Stimulated activated CD8-positive, alpha-beta memory T cell treated with anti-CD3 and anti-CD28 coated beads, Interleukin-2, amount 100 ng/mL, for 1 hour (primary cell): ENCODE measurements at places on chromosomes 5 and 9.

- no peak for DNase-seq
Observed at GRCh38 chr5:155575861-155576260, 562.3 kb downstream of the KIF4B start.

DNA sequence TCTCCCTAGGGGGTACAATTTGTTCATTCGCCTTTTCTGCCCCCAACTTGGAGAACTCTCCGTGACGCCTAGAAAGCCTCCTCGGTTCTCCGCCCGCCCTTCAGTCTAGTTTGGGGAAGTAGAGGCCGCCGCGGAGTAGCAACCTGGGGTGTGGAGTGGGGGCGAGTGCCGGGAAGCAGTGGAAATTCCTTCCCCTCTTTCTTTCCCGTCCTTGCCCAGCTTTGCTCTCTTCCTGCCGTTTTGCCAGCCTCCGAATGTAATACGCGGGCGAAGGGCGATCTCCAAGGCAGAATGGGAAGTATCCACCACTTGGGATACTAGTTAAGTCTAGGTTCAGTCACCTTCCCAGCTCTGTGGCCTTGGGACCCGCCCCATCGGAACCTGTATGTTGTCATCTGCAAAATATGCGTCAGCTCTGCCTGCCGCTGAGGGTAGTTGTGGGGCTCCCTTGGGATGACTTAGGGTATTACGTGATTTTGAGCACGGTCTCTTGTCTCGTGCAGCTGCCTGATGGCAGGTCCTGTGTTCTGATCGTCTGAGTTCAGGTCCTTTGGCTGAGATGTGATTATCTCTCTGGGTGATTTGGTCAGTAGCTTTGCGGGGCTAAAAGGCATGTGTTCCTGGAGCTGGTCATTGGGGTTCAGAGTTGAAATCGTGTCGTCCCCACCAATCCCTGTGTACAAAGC lies 724 bp downstream of the PAM start:
- peak; percentile 27 for DNase-seq

DNA sequence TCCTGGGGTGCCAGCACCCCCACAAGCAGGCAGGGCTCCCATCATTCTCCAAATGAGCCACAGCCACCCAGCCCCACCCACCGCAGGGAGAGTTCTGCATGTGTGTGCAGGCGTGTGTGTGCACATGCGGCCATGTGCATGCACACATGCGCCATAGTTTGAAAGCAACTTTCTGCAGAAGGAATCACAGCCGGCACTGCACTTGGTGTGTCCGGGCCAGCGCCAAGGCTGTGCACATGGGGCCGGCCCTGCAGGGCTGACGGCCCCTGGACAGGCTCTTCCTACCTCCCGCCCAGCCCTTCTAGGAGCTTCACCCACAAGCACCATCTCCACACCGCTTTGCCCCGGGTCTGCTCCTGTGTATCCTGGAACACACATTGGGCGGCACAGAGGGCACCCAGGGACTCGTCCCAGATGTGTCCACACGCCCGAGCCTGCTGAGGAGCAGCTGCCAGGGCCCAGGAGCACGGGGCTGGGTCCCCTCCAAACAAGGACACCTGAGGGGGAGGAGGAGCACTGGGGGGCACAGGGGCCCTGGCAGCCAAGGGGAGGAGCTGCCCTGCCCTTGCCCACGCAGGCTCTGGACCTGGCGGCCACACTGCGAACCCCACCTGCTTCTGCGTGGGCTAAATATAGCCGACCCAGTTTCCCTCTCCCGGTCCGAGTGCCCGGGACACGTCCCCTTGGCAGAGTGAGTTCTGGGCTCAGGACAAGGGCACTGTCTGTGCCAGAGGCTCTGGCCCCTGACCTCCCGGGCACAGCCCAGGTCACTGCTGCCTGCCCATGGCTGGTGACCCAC lies 19.1 kb downstream of the TPPP start:
- no peak for DNase-seq

DNA sequence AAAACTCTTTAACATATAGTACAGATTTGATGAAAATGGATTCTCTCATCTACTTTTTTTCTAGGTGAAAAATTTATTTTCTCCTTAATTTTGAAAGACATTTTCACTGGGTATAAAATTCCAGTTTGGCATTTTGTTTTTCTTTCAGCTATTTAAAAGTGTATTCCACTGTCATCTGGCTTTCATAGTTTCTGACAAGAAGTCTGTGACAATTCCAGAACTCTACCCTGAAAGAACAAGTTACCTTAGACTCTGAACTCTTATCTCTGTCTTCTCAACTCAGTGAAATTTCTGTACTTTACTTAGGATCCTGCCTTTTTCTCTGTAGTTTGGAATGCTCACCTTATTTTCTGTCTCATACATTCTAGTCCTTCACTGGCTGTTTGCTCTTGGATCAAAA lies 161.7 kb downstream of the RANBP17 start:
- no peak for DNase-seq

DNA sequence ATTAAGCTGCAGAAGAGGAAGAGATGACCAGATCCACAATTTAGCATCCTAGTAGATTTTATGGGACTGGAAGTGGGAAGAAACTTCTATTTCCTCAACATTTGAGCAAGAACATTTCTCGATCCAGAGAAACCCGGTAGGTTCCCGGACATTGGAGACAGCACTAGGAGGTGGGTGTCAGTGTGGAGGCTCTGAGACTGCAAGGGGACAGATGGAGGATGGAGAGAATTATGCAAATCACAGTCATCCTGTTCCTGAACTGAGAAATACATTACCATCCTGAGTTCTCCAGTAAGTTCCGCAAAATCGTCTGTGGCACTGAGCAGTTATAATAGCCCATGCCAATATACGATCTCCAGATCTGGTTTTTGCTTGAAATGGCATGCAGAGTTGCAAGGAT lies 25.6 kb downstream of the GLDC start:
- no peak for DNase-seq

- DNase-seq = no peak
Observed at GRCh38 chr5:96288166-96288844, 144.7 kb downstream of the PCSK1 start.

DNA sequence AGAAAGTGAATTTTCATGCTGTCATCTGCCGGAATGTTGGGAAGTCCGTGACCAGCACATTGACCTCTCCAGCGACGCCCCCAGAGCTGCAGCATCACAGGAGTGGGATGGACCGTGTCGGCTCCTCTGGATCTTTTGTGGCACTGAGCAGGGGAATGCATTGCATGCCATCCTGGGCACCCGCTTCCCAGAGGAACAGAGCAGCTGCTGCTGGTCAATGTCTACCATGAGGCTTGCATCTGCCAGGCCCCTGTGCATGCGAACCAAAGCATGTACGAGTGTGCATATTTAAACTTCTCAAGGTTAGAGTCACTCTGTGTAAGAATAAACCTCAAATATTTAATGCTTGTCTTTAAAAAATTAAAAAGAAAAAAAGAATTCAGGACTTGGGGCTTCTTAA lies 414.8 kb downstream of the GADD45G start:
- no peak for DNase-seq

DNA sequence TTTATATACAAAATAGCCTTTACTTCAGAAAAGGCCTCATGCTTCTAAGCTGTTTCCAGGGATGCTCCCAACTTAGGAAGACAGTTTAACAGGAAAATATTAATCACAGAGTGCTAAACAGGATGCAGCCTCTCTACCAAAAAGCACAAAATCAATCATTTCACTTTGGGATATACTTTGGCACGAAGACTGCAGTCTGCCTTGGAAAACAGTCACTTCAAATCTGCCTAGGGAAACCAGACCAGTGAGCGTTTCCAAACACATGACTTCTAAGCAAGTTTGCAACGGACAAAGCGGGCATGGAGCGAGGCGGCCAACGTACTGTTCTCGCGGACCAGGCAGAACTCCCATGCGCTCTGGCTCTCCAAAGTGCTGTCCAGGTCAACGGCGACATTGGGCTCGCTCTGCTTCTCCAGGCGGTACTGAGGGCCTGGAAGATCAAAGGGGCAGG lies 201.0 kb downstream of the MAPKAP1 start:
- no peak for DNase-seq

DNA sequence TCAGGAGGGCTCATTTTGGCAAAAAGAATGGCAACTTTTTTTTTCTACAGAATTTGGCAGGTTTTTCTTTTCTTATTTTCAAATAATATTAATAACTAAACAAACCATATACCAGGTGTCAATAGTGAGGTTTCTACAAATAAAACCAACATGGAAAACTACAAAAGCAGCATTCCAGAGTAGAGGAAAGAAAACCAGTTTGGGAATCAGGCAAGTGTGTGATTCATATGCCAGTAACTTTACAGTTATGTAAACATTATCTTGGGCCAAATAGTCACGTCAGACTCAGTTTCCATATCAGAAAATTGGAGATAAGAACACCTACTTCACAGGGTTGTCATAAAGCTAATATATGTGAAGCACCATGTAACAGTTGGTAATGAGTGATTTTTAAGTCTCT lies 51.7 kb downstream of the FBXW11 start:
- DNase-seq = no peak

GRCh38 chr5:145718956-145719355 lies 116.2 kb downstream of the PRELID2 start:
- no peak for DNase-seq

DNA sequence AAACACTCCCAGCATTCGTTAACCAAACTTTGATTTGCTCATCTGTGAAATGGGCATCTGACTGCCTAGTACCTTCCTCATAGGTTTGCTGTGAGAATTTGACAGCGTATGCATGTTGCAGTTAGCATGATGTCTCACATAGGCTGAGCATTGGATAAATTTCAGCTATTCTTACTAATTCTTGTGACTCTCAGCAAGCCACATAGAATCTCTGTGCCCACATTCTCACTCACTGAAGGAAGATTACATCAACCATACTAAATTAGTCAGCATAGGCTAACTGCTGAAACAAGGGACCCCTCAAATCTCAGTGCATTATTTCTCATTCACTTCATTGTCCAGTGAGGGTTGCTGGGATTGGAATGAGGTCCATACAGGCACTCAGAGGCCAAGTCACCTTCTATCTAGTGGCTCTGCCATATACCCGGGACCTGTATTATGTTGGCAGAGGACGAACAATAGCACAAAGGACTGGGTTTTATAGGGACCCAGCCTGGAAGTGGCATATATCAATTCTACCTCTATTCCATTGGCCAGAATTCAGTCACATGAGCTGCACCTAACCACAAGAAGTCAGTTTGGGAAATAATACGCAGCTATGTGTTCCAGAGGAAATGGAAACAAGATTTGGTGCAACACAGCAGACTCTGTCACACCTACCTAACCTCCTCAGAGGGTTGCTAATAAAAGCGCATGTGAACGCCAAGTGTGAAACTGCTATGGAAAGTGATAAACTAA lies 4.2 kb upstream of the PTGER4 start:
- no peak for DNase-seq

GRCh38 chr5:157528036-157528632 lies 47.4 kb downstream of the ADAM19 start:
- no peak for DNase-seq

- DNase-seq = no peak
Observed at GRCh38 chr5:163105456-163105855, 331.9 kb upstream of the CCNG1 start.

GRCh38 chr5:94276751-94277150 lies 341.7 kb downstream of the KIAA0825 start:
- no peak for DNase-seq

DNA sequence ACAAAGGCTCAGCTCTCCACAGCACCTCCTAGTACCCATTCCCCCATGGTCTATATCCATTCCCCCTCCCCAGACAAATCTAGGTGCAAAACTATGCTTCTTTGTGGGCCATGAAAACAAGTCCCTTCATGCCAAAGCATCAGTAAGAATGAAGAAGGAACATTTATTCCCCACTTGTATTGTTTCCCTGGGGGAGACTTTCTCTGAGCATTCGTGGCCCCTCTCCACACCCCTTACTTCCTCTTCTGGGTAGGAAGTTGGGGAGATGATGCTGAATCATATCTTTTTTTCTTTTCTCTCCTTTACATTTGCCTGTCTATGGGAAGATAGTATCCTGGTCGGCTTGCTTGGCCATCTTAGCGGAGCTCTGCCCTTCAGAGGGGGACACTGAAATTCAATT lies 246.8 kb downstream of the NSG2 start:
- no peak for DNase-seq

DNA sequence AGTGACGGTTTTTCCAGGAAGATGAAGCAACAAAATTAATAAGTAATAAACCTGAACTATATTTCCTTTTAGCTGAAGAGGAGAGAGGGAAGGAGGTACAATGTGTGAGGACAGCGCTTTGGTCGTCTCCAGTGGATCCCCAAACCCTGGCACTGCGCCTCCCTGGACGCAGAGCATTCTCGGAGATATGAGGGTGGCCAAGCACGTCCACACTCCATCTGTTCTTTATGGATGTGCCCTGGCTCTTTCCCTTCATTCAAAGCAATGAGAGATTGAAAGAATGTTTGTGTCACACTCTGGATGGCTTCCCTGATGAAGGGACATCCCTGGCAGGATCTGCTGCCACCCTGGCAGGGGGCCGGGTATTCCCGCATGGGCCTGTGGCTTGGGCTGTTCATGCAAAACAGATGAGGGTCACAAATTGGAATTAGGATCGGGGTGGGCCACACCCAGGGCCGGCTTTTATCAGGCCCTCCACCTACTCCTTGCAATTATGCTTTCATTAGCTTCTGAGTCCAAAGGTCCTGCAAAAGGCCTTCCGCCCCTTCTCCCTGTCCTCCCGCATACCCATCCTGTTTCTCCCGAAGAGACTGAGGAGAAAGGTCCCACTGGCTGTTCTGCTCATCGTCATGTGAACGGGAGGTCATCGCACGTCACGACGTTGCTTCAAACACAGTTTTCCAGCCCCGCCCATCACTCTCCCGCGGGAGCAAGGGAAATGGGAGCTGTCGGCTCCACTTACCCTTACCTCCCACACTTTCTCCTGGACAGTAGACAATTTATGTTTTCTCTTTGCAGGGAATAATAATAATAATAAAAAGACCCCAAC lies 286.1 kb upstream of the IRX4 start:
- DNase-seq = no peak

DNA sequence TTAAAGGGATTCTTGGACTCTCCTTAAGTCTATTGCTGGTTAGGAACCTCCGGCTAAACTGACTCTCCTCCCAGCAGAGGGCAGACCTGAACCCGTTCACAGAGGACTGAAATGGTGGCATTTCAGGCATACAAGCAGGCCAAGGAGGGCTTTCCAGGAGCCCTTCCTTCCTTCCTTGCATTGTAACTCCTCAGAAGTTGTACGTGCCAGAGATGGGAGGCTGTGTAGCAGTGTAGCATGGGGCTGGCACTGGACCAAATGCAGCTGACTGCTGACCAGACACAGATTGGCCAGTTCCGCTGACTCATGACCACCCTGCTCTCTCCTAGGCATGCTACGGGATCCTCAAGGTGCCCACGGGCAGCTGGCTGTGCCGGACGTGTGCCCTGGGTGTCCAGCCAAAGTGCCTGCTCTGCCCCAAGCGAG lies 36.4 kb downstream of the JADE2 start:
- no peak for DNase-seq

- DNase-seq = no peak
Observed at GRCh38 chr5:141760193-141760592, 78.2 kb upstream of the ARAP3 start.

- DNase-seq = no peak
Observed at GRCh38 chr5:103428411-103428871, 134.1 kb downstream of the NUDT12 start.

- no peak for DNase-seq
Observed at GRCh38 chr9:109190151-109190550, 23.1 kb upstream of the FRRS1L start.
